Activated CD4-positive, CD25-positive, alpha-beta regulatory T cell (primary cell): ENCODE measurements at places on chromosomes 7 and 10.
A peak's percentile ranks its signal among the peaks of the same experiment; 100 is the strongest.

DNA sequence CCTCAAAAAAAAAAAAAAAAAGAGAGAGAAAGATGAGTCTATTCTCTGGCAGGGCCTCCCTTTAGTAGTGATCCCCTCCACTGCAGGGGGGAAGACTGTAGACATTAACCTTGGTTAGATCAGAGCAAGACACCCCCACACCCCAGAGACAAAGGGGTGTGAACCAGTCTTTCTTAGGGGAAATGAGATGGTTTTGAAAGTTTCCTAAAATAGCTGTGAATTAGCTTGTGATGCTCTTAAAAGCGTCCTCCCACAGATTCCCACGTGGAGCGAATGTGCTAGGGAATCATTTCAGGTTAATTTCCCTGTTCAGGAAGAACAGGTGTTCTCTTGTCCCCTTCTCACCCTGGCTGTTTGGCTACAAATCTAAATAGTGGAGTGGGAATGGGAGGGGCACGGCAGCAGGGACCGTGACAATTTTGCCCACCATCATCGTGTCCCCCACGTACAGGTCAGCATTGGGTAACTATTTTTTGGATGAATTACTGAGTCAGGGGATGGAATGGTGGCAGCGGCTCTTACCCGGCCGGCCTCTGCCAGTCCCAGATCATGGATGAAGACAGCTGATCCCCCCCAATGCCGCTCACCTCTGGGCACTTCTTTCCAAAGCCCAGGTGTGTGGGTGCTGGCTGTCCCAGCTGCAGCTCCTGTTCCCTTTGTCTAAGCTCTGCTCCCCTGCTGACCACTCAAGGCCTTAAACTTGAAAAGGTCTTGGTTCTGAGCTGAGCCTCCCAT, 152.9 kb downstream of the CCDC3 start:
- DNase-seq = no peak

- DNase-seq = no peak
Measured at GRCh38 chr10:27153845-27154193, 365 bp downstream of the YME1L1 start.

GRCh38 chr7:101015626-101016025, 4.3 kb upstream of the MUC17 start:
- DNase-seq = no peak

- DNase-seq = no peak
Measured at GRCh38 chr10:106557053-106557452, 607.5 kb downstream of the SORCS1 start.

- no peak for DNase-seq
Measured at GRCh38 chr10:85413570-85413969, 953.0 kb downstream of the GRID1 start.

DNA sequence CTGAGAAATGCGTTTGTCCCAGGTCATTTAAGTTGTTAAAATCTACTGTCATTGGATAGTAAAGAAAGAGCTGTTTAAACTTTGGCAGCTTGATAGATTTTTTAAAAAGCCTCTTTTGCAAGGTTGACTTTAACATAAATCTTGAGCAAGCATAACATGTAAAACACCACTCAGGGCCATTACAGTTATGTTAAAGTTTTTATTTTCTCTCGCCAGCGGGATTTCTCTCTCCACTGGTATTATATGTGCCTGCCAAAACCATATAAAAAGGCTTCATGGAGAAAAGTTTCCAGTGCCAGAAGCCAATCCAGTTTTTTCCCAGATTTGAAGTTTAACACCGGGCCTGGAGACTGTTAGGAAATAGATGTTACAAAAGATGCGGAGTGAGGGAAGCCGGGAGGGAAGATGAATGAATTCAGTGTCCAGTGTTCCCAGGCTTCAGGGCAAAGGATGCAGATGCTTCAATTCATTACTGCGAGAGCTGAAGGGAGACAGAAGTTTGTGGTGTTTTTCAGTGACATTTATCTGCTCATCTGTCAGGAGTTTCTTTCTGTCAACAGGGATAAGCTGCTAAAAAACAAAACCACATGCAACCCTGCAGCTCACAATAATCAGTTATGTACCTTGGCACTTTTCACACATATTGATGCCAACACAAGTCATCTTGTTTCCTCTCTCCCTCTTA, 155.5 kb downstream of the SPAG6 start:
- no peak for DNase-seq

DNA sequence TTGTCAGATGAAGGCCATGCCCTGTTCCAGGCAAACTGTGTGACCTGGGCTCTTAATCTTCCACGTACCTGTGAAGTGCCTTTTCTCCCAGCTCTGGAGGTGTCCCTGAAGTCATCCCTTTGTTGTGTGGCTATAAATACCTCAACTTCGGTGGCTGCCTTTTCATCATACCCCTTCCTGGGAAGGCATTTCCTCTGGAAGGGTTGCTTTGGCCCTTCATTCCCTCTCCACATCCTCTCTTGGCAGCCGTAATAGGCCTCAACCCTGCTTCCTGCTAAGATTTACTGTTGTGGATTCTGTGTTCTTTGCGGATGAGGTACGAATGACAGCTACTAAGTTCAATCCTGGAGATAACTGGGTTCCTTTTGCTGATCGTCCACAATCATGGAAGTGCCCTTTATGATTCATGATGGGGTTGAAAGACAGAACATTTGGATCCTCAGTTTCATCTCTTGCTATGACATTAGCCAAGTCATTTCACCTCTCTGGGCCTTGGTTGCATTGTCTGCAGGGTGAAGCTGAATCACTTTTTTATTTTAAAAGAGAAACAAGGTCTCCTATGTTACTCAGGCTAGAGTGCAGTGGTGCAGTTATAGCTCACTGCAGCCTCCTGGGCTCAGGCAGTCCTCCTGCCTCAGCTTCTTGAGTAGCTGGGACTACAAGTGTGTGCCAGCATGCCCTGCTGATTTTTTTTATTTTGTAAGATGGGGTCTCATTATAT, 23.6 kb downstream of the FKBP6 start:
- no peak for DNase-seq

- no peak for DNase-seq
Measured at GRCh38 chr7:157633465-157634185, 296.8 kb downstream of the DNAJB6 start.

- no peak for DNase-seq
Measured at GRCh38 chr7:24884401-24884800, 95.6 kb downstream of the OSBPL3 start.

GRCh38 chr7:159010937-159011721, 133.5 kb downstream of the VIPR2 start:
- no peak for DNase-seq

DNA sequence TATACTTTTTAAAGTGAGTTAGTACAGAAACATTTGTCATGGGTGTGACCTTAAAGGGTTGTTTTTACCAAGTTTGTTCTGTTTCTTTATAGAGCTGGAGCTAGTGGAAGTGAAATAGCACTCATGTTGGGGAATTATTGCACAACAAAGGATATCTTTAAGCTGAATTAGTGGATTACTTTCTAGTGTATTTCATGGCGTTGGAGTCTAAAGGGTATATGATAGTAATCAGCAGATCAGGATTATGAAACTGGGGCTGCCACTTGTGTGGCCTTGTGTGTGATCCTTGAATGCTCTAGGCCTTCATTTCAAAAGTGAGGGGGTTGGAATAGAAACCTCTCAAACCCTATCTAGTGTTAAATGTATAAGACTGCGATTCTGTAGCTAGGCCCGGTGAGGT, 123.6 kb downstream of the LYZL1 start:
- DNase-seq = no peak

- no peak for DNase-seq
Measured at GRCh38 chr7:142338633-142339501, 81.0 kb upstream of the PRSS58 start.

- DNase-seq = no peak
Measured at GRCh38 chr10:117152668-117153067, 14.6 kb upstream of the VAX1 start.

DNA sequence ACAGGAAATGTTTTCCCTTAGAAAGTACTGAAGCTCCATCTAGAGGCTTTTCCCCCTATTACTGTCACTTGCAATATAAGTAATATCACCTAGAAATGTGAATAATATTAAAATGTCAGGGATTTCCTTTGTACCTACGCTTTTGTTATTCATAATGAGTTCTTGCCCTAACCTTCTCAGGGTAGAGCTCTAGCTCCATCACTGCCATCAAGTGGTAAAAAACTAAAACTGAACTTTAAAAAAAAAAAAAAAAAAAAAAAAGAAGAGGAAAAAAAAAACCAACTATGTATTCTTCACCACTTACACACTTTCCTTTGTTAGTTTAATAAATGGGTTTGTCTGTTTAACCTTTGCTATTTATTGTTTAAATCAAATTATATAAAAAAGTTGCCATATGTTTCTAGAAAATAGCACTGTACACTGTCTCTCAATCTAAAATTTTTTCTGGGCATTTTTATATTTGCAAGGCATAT, 49.9 kb downstream of the DNAJC1 start:
- DNase-seq = no peak

- DNase-seq = no peak
Measured at GRCh38 chr10:75772153-75772887, 340.9 kb downstream of the LRMDA start.

DNA sequence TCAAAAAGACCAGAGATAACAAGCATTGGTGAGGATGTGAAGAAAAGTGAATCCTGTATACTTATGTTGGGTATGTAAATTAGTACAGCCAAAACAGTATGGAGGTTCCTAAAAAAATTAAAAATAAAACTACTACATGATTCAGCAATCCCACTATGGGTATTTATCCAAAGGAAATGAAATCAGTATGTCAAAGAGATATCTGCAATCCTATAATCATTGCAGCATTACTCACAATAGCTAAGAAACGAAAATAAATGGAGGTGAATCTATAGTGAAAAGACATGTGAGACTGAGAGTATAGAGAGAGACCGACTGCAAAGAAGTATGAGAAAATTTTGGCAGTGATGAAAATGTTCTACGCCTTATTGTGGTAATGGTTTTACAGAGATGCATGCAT, 139.2 kb upstream of the TMEM168 start:
- no peak for DNase-seq

DNA sequence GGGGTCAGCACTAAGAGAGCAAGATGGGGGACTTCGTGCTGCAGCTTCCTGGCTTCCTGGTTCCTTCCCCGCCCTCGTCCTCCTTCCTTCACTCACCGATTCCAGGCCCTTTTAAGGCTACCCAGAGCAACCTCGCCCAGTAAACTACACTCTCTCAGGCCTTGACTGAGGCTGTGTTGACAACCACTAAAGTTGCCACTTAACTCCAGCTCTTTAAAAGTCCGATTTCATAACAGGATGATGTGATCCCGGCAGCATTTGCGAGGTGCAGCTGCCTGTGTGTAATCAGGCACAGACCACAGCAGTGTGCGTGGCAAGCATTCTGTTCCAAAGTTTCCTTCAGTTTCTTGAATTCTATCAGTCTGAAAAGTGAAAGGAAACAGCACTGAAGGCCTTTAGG, 110.6 kb downstream of the RAB11FIP2 start:
- no peak for DNase-seq

GRCh38 chr7:70143075-70144044, 545.1 kb downstream of the AUTS2 start:
- no peak for DNase-seq

DNA sequence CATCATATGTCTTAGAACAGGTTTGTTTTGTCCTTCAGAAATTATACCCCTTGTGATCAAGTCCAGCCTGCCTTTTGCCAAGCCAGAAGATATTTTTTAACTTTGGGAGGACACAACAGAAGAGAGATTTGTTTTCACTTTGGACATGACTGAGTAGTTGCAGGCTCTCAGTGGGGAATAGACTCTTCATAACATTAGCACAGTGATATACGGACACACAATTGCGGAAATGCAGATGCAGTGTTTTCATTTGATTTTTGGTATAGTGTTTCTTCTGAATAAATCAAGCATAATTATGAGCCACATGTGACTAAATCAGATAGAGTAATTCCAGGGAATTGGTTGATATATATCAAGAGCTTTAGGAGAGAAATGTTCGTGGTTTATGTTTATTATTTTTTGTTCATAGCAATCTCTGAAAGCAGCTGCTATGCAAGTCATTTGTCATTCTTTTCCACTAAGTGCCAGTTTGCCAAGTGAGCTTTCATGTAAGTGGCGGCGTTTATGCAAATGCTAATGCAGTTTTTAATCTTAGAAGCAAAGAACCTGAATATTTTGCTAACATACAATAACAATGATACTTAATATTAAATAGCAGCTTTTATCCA, 69.6 kb upstream of the HDAC9 start:
- DNase-seq = no peak

DNA sequence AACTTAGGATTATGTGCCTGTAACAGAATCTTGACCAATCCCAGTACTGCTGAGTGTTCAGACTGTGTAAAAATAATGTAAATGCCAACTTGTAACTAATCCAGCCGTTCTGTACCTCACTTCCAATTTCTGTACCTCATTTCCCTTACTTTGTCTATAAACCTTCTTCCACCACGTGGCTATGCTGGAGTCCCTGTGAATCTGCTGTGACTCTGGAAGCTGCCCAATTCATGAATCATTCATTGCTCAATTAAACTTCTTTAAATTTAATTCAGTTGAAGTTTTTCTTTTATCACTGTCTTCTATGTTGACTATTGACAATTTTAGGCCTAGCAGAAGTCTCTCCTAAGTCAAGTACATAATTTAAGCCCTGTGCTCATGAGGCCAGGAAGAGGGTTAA, 215.3 kb upstream of the RHOBTB1 start:
- no peak for DNase-seq

DNA sequence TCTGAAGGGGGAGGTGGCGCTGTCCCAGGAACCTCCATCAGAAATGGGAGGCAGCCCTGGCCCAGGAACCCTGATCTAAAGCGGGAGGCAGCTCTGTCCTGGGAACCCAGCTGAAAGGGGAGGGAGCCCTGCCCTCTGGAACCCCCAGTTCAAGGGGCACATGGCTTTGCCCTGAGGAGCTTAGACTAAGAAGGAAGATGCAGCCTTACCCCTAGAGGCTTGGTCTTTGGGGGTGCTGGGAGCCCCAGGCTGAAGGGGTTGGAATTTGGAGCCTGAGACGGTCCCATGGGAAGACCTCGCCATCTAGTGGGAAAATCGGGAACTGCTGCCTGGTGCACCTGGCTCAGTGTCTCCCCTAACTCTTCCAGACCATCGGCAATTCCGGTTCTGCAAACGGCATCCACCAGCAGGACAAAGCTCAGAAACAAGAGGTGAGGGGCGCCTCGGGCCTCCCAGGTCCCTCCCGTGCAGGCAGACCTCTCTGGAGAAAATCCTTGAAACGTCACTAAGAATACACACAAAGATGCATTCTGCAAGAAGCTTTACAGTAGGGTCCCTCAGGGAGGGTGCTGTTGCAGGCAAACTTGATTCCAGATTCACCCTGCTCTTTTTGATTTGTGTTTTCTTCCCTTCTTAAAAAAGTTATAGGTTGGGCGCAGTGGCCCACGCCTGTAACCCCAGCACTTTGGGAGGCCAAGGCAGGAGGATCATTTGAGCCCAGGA, 52.4 kb upstream of the GTF2IRD1 start:
- peak; percentile 44 for DNase-seq
